ENCODE measurements at places on chromosomes 16 and 17.

DNA sequence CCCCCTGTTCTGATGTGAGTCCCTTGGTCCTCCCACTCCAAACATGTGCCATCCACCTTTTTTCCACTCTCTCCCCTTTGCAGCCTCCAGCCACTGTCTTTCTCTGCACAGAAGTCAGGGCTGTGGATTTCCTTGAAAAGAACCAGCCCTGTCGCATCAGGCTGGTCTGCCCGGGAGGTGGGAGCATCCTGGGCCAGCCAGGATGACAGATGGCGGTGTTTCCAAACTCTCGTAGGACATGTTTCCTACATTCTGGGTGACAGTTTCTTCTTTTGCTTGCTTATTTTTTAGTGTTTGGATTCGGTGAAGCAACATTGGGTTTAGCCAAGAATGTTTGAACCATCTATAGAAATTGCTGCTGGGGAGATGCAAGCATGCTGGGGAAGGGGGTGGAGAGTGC lies 100.8 kb downstream of the CCDC182 start:
- no peak for DNase-seq

GRCh38 chr17:28347261-28347891 lies 10.0 kb downstream of the POLDIP2 start:
- DNase-seq, result no peak

GRCh38 chr17:17856386-17856785 lies 19.6 kb upstream of the SREBF1 start:
- no peak for DNase-seq

DNA sequence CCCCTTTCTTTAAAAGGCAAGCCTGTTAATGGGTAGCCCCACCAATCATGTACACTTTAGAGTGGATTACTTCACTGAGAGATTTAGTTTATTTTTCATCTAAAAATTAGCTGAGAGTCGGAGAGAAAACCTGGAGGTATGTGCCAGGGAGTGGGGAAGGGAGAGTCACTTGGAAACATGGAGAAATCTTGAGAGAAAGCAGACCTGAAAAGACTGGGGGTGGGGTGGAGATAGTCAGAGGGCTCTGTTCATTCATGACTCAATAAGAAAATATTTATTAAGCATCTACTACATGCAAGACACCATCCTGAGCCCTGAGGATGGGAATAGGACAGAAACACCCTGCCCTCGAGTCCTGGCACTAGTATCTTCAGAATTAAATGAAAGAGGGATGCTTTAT lies 27.4 kb upstream of the RCVRN start:
- DNase-seq, result no peak

DNA sequence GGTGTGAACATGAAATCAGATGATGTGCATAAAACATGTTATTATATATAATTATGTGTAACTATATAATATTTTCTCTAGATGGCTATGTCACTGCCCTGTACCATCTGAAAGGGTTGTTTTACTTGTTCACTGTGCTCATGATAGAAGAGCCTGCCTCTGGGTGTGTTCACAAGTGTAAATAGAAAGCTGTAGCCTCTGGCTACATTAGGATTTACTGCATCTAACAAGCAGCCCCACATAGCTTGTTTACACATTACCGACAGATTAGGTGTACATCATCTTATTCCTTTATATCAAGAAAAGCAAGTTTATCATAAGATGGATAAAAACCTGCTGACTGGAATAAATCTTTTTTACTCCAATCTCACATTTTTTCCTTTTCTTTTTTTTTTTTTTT lies 46.1 kb downstream of the CHD9 start:
- no peak for DNase-seq

GRCh38 chr16:56068816-56069215 lies 122.5 kb upstream of the GNAO1 start:
- no peak for DNase-seq

DNA sequence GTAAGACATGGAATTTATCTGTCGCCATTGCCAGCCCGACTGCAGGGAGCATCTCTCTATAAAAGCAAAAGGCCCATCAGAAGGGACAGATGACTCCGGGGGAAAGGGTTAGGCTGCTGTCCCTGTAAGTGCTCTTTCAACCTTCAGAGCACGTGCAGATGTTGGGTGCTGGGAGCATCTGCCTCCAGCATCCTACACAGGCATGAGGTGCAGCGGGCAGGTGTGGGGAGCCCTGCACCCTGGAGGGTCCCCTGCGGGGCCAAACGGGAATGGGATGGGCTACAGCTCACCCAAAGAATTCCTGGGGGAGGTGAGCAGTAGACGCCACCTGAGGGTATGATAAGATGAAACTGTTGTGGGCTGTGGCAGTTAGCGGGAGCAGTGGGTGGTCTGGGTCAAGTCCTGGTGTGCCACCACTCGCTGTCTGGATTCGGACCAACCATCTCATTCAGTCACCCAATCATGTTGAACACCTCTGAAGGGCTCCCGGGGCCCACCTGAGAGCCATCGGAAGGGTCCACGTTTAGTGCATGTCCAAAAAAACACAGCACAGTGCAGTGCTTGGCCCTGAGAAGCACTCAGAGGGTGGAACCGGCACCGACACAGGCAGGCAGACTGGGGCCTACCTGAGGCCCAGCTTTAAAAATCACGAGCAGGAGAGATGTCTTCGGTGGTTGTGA lies 3.8 kb downstream of the SMCR8 start:
- DNase-seq, result no peak

DNA sequence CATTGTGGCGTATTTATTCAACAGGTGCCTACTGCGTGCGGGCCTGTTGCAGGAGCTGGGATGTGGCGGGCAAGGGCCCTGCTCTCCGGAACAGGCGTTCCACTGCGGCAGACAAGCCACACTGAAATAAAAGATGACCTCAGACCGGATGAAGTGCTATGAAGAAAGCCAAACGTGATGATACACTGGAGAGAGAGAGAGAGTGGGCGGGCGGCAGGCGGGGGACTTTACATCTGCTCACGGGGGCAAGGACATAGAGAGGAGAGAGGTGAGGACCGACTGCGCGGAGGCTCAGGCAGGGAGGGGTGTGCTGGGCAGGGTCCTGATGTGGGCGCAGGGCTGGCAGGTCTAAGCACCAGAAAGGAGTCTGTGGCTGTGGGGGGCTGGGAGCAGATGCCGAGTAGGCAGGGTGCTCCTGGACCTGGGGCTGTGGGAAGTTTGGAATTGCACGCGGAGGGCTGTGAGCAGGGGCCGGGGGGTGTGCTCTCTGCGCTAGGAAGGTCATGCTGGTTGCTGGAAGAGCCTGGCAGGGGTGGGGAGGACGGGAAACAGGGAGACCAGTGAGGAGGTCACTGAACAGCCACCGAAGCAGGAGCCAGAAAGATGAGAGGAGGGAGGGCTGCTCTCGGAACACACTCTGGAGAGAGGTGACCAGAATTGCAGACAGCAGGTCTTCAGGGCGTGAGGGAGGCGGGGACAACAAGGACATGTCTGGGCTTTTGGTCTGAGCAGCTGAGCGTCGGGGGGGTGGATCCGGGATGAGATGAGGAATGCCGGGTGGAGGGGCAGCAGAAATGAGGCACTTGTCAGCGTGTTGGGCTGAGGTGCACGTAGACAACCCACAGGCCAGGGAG lies 9.9 kb downstream of the MXRA7 start:
- DNase-seq, result no peak

DNA sequence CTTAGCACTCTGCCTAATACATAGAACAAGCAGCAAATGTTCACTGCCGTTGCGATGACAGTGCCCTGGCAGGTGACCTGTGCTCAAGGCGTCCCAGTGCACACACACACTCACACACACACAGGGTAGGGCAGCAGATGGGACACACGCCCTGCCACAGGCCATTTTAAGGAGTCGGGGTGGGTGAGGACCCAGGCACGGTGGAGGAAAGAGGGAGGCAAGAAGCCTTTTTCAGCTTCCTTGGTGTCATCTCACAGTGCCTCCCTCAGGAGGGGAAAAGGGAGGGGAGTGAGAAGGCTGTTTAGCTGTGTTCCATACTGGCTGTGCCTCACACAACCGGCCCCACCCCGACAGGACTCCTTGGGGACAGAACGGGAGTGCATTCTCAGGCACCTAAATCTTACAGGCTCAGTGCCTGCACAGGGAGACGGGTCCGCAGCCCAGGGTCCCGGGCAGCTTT lies 1.5 kb downstream of the PITPNM3 start:
- no peak for DNase-seq

- DNase-seq, result peak; percentile 60
Measured at GRCh38 chr17:28547623-28548416, 4.6 kb downstream of the UNC119 start.

DNA sequence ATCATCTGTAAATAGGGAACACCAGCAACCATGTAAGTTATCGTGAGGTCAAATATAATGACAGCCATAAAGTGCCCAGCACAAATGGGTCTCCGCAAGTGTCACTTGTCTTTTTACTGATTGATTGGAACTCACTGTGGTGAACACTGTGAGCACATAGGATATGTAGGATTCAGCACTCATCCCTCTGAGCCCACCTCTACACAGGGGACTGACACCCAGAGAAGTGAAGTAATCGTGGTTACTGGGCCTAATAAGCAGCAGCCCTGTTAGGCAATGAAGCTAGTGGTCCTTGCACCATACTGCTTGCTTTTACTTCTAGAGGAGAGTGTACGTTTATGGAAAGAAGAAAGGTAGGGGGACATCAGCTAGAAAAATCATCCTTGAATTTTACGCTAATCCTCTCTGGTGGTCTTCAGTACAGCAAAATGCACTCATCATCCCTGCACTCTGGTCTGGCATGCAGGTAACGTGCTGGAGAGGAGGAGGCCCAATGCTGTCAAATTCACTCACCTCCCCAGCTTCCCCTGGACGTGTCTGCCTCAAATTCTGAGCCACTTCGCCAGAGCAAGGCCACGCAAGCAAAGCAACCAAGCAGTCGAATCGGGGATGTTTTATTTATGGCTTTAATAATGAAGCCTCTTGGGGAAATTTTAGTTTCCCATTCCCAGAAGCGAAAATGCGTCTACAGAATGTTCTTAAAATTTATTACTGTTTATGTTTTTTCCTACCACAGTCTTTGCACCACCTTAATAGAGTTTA lies 74.7 kb downstream of the YPEL2 start:
- no peak for DNase-seq

GRCh38 chr16:85614338-85615013 lies 1.4 kb downstream of the GSE1 start:
- no peak for DNase-seq

DNA sequence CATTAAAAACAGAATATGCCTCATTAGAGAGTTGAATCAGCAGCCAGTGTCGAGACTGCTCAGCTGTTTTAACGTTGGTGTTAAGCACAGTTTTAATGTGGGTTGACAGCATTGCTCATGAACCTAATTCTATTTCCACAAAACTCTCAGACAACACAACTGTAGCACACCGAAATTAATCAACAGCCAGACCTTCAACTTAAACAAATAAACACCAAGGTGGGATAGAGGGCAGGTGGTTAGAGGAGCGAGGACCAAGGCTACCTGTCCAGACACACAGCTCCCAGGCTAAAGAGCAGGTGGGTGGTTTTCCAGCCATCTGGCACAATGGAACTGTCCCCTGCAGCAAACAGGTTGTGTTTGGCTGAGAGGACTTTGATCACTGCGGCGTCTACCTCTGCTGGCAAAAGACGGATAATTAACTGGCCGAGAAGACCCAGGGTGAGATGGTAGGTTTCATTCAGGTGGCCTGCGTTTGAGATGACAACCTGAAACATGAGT lies 69.6 kb upstream of the ATP2A3 start:
- no peak for DNase-seq

GRCh38 chr17:43548689-43549379 lies 2.7 kb upstream of the ETV4 start:
- DNase-seq, result no peak

DNA sequence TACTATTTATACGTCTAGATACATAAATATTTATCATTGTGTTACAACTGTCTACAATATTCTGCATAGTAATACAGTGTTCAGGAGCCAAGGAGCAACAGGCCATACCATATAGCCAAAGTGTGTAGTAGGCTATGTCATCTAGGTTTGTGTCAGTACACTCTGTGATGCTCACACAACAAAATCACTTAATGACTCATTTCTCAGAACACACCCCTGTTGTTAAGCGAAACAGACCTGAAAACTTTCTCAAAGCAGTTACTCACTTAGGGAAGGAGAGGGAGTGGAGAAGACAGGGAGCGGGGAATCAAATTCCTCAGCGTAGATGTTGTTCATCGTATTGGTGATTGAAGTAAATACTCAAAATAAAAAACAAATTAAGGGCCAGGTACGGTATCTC lies 269.5 kb downstream of the STX8 start:
- no peak for DNase-seq

DNA sequence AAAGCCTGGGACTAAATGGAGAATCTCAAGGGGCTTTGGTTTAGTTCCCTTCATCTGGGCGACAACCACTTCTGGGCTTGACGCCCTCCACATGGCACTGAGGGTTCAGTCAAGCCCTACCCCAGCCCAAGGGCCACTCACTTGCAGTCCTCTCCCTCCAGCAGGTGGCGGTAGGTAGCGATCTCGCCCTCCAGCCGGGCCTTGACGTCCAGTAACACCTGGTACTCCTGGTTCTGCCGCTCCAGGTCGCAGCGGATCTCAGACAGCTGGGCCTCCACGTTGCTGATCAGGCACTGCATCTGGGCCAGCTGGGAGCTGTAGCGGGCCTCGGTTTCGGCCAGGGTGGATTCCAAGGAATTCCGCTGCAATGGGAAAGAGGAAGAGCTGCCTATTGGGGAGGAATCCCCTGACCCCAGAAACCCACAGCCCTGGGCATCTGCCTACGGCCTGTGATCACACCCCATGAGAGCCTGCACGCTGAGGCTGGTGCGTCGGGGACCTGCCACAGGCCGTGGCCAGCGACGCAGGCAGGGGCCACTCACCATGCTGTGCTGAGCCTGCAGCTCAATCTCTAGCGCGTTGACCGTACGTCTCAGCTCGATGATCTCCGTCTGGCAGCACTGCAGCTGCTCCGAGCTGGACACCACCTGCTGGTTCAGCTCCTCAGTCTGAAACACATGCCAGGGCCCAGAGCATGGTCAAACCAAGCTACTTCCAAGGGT lies 2.7 kb downstream of the KRT36 start:
- DNase-seq, result peak; percentile 38

DNA sequence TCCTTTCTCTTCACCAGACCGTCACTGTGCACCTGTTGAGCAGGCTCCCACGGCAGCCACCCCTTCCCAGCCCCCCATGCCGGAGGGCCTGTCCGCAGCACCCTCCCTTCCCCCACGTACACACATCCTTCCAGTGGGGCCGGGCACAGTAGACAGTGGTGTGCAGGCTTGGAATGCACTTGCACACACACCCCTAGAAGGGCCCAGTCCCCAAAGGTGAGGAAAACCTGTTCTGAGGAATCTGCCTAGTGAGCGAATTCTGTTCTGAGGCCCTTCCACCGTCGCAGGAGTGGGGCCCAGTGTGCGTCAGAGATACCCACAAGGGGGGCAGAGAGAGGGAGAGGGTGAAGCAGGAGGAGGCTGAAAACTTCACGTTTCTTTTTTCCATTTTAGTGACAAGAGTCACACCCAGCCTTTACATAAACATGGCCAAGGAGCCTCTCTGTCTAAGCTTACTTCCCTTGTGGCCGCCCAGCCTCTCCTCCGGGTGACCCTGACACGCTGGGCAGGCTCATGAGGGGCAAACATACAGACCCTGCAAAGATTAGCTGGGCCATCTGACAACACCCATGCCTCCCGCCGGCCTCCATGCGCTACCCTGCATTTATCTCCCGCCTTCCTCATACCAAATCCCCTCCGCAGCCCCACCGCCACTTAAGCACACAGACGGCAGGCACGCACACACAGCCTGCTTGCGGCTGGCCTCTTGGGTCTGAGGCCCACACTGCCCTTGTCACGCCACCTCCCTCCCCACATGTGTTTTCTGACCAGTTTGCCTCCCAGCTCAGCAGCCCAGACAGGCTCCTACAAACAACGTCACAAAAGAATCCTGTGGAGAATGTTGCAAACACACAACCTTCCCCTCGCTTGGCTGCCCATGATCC lies 1.8 kb downstream of the ZBTB4 start:
- no peak for DNase-seq

Data from stimulated activated CD4-positive, alpha-beta T cell treated with anti-CD3 and anti-CD28 coated beads, Interleukin-15, amount 100 ng/mL, for 48 hours (primary cell).